Sigmoid colon (tissue), 7 donors: ENCODE measurements at places on chromosomes 12 and 14.

DNA sequence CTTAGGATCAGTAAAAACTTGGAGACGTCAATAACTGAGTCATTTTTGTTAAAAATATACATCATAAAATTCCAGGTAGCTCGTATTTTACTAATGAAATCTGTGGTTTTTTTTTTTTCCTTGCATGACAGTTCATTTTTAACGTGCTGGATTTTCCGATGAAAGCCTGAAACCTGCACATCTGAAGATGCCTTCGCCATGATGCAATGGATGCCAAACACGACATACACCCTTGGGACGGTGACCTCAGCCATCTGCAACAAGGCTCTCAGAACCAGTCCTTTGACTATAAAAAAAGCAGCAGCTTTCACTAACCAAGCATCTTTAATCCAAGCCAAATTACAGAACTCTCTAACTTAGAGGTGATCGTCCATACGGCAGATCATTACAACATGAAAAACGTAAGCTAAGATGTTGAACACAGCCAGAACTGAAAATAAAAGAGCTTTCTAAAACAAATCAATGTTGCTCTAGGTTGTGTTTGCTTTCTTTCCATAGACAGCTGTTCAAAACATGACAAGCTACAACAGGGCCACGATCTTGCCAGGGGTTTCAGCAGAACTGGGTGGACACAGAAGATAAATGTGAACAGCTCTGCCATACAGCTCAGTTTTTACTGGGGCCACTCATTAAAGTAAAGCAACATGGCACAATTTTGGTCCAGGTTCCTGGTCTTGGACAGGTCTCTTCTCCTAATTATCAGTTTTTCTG is 7.8 kb downstream of the NIN start:
- no peak for DNase-seq

DNA sequence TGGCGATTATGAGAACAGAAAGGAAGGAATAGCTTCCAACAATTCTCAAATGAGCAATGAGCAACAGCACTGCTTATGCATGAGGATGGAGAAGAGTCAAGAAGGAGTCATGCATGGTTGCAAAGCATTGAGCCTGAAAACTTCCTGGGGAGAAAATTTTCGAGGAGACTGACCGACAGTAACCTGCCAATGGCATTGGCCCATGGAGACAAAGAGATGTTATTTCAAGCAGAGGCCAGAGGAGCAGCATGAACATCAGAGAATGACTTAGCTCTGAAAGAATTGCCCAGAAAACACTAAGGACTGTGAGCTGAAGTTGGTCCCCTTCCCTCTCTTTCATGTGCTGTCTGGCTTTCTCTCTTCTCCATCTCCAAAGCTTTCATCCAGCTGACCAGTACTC is 343.4 kb downstream of the ADAMTS20 start:
- no peak for DNase-seq

- no peak for DNase-seq
Observed at GRCh38 chr12:5170844-5171243, 127.2 kb downstream of the KCNA5 start.

- no peak for DNase-seq
Observed at GRCh38 chr14:37650356-37651037, 55.1 kb downstream of the TTC6 start.

DNA sequence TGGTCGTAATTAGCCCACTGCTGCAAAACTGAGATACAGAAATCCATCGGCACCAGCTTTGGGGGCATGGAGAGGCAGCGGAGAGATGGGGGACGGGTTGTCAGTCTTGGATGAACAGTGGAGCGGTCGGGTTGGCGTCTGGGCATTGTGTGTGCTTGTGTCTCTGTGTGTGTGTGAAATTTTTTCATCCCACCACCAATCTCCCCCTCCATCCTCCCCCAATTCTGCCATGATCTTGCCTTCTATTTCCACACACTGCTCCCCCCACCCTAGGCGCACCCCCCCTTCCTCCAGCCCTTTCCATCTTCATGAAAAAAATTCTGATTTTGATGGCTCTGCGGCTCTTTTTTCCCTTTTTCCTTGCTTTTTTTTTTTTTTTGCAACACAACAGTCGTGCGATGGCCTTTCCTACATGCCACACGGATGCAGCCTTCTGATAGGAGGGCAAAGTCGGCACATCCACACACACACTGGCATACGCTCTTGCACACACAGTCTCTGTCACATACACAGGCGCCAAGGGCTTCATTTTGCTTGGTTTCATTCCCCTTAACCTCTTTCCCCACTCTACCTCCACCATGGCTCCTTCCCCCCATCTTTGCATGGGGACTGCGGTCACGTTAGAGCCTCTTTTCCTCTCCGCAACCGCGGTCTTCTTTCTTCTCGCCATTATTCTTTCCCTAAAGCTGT is 3.3 kb downstream of the NRXN3 start:
- DNase-seq: no peak
